Stimulated activated CD4-positive, alpha-beta T cell treated with anti-CD3 and anti-CD28 coated beads, Interleukin-15, amount 100 ng/mL, for 1 hour (primary cell): ENCODE measurements at places on chromosomes 6 and 20.

DNA sequence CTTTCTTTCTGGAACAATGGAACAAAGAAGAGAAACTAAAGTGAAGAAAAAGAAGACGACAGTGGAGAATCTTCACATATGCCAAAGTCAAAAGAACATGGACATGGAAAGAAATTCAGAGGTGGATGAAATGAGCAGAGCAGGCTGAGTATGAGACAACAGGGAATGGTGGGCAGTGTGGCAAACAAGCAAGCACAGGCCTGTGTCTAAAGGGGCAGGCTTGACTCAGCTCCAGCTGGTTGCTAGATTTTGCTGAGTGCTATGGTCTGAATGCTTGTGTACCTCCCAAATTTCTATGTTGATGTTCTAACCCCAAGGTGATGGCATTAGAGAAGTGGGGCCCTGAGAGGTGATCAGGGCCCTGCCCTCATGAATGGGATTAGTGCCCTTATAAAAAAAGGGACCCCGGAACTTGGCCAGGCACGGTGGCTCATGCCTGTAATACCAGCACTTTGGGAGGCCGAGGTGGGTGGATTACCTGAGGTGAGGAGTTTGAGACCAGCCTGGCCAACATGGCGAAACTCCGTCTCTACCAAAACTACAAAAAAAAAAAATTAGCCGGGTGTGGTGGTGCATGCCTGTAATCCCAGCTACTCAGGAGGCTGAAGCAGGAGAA, 49.6 kb downstream of the ZMYND8 start:
- DNase-seq = no peak

DNA sequence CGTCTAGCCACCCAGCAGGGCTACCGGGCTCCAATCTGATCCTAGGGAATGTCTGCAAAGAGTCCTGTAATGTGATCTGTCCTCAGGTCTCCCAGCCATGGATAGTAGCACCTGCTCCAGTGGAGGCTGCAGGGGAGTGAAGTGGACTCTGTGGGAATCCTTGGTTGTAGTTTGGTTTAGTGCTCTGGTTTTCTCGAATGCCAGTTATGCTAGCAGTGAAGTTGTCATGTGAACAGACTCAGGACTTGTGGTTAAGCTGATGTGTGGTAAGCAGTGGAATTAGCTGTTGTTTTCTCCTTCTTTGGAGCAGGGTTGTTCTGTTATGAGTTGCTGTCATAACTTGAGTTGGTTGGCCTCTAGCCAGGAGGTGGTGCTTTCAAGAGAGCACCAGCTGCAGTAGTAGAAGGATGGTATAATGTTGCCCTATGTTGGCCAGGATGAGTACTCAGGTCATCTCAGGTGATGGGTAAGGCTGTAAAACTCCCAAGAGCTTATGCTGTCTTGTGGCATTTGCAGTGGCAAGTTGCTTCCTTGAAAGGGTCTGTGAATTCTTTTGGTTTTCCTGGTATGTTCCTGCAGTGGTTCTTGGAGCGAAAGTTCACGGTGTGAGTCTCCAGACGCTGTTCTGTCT, 390.2 kb downstream of the UTRN start:
- DNase-seq = no peak

GRCh38 chr6:84872996-84873723, 108.8 kb upstream of the TBX18 start:
- no peak for DNase-seq

GRCh38 chr6:29628419-29629281, 4.3 kb downstream of the GABBR1 start:
- peak; percentile 47 for DNase-seq

DNA sequence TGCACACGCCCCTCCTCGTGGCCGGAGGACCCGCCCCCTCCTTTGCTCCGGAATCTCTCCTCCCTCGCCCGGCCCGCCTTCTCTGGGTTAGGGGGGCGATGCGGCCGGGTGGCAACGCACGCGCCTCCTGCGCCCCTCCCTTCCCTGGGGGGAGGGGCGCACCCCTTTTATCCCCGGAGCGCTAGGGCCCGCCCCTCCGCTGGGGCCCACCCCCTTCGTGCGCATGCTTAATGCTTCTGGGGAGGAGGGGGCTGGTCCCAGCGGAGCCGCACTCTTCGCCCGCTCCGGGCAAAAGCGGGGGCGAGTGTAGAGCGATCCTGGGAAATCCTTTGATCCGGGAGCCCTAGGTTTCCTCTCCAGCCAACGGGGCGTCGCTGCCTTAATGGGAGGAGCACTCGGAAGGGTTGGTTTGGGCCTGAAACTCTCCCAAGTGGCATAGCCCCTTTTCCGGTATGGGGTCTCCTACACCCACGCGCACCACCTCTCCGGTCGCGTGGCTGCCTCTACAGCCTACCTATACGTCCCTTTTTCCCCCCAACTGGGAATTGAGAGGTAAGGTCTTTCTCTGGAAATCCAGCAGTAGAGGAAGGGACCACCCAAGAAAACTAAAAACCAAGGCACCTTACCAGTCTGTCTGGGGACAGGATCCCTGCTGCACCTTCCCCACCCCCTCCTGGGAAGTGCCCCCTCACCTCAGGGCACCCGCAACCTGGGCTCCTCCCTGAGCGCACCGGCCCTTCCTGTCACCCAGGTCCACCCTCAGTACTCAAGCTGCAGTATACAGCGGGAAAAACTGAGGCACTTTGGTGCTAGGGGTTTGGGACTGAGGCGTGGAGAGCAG, 2.1 kb downstream of the SOX12 start:
- peak; percentile 52 for DNase-seq

- DNase-seq = no peak
Observed at GRCh38 chr6:154276810-154277628, 79.6 kb downstream of the IPCEF1 start.

GRCh38 chr6:168506460-168506859, 65.5 kb downstream of the SMOC2 start:
- no peak for DNase-seq
